ENCODE measurements at places on chromosomes 1 and 21.

DNA sequence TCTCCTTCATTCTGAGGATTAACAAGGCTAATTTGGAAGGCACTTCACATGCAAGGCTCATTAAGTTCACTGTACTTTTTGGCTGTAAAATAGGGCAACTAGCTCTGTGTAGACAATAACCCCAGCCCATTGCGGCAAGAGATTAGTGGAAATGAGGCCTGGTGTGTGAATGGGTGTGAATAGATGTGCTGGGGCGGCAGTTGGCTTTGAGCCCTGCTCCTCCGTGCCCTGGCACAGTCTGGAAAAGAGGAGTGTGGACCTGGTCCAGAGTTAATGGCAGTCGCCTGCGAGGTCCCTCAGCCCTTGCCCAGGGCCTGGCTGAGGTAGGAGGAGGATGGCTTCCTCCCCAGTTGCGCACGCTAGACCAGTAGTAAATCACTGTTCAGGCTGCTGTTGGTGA, 4.8 kb downstream of the KISS1 start:
- DNase-seq, result no peak

DNA sequence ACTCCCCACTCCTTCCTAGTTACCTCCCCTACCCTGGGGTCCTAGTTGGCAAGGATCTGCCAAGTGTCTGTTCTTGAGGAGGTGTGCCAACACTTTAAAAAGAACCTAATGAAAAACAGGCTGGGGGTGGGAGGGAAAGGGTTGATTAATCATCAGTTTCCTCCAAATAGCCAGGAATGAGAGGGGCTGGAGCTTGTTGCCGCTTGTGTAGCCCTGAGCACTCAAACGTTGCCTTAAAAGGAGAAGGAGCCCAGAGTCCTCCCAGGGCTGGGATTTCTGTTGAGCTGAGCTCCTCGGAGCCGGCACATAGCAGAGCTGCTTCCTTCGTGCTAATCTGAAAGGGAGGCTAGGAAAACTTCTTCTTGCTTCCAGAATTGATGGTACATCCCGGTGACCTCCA, 15.9 kb downstream of the SHISA4 start:
- DNase-seq, result no peak

GRCh38 chr1:182370532-182370931, 21.1 kb downstream of the GLUL start:
- no peak for DNase-seq

DNA sequence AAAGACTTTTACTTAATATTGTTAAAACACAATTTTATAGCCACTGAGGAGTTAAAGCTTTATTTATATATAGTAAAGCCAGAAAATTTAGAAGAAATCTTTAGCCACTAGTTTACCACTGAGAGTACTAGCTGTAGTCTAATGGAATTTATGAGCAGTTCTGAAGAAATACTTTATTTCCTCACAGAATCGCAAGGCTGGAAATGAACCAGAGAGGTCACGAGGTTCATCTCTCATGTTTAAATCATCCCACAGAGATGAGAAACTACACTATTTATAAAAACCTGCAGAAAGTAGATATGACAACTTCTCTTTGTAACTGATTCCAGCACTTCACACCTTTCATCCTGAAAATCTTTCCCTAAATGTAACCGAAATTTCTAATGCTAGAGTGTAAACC, 26.0 kb downstream of the ADGRL4 start:
- DNase-seq, result no peak

DNA sequence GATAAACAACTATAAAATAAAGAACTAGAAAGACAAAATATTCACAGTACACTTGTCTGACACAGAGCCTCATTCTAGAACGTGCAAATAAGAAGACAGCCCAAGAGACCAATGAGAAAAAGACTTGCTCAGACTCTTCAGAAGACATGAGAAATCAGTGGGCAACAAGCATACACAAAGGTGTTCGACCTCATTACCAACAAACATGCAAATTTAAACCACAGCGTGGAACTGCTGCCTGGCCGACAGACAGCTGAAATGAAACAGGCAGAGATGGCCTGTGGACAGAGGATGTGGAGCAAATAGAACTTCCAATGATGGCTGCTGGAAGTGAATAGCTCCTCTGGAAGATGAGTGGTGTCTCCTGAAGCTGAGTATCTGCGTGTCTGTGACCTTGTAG, 22.4 kb upstream of the COL6A1 start:
- no peak for DNase-seq

GRCh38 chr1:177209357-177209756, 38.6 kb downstream of the BRINP2 start:
- no peak for DNase-seq

DNA sequence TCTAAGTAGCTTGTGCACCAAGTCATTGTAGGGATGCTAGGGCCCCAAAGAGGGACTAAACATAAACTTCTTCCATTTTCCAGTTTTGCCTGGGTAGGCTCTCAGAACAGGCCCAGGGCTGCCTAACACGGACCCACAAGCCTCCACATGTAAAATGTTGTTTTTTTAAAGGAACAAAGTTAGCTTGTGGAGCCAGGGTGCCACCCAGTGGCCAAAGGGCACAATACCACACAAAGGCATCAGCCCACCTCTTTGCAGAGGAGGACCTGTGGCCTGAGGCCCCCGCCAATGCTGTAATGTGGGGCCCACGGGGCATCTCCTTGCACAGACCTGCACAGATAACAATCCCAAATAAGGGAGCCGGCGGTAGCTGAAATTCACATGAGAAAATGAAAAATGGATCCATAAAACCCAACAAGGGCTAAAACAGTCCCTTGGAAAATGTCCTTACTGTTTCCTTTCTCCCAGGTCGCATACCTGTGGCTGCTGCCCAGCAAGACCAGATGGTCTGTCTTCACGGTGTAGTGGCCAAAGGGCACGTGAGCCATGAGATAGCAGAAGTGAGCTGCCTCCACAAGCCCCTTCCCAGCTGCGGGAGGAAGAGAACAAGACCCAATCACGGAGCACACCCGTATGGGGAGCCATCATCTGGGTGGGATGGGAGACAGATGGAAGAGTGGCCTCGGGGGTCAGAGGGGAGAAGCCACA, 23.8 kb downstream of the SEC16B start:
- DNase-seq, result peak; percentile 54

- no peak for DNase-seq
Observed at GRCh38 chr21:36147911-36148310, 8.7 kb upstream of the DOP1B start.

GRCh38 chr1:53899206-53899628, 5.2 kb downstream of the DIO1 start:
- no peak for DNase-seq

- DNase-seq, result no peak
Observed at GRCh38 chr1:119007339-119007669, 19.2 kb upstream of the TBX15 start.

GRCh38 chr1:10664251-10664650, 132.2 kb downstream of the CASZ1 start:
- no peak for DNase-seq

DNA sequence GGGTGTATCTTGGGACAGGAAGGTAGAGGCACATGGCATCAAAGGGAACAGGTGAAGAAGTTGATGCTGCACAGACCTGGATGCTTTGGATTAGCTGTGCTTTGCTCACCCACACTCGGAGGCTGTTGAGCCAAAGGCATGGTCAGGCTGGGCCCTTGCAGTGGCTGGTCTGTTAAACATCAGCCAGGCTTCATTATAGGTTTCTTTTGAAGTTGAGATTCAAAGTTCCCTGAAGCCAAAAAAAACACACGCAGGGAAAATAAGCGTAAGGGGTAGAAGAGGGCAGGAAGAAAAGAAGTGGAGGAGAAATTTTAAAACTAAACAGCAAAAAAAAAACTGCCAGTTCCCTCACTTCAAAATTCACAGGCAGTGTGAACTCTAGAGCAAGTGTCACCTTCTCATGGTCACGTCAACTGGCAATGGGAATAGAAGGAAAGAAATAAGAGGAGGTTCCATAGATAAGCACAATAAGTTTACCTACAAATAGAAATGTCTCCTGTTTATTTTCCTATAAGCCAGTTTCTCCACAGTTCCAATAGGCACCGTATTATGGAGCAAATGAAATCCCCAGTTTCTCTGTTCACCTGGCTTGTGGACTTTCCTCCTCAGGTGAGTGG, 139.5 kb downstream of the PAPPA2 start:
- DNase-seq, result no peak

DNA sequence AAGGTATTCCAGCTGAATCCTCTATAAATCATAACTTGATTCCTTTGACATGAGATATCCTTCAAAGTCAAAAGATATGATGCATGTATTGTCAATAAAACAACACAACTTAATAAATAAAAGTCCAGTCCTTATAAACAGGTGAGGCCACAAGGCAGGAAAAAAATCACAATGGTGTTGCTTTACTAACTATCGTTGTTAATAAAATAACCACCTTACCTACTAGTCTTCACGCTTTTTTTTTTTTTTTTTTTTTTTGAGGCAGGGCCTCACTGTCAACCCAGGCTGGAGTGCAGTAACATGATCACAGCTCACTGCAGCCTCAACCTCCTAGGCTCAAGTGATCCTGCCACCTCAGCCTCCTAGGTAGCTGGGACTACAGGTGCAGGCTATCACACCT, at the start of gene TMEM81:
Gene TMEM81 (minus strand): TSS at position 101 of the 400 bp plus-strand sequence. CDS start 140 bp downstream, outside the sequence.
- DNase-seq, result no peak

- DNase-seq, result no peak
Observed at GRCh38 chr1:162688521-162688920, 56.3 kb downstream of the DDR2 start.

GRCh38 chr1:180898441-180899219, 14.1 kb upstream of the KIAA1614 start:
- no peak for DNase-seq

DNA sequence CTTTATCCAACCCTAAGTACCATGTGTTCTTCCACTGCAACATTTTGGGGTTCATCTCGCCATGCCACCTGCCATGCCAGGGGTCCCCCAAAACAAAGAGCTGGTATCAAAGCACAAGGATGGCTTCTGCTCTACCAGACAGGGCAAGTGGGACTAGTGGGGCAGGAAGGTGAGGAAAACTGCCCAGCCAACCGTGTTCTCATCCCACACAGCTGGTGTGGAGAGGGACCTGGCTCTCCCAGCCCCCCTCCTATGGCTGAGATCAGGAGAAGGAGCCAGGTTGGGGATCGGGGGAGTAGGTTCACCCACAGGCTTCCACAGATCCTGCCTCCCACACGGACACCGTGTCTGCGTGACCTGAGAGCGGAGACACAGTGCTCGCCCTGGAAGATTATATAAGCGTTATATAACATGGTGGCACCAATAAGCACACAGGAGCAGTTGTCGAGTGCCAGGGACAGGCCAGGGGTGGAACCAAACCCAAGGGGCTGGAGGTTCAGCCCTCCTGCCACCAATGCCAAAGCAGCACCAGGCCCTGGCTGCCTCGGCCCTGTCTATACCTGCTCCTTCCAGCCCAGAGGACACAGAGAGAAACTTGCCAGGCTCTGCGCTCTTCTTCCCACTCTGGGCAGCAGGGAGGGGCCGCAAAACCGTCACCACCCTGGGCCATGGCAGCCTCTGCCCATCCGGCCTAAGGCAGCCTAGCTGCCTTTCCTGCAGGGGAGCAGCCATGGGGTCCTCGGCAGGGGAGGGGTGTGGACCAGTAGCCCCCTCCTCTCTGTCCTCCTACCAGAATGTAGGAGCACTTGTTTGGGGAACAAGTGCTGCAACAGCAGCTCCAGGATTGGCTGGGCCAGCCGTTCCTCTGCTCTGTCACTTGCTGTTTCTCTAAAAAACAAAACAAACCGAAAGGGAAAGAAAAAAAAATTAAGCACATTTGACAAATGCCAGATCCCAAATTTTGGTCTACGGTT, 43.5 kb downstream of the CD34 start:
- peak; percentile 35 for DNase-seq

DNA sequence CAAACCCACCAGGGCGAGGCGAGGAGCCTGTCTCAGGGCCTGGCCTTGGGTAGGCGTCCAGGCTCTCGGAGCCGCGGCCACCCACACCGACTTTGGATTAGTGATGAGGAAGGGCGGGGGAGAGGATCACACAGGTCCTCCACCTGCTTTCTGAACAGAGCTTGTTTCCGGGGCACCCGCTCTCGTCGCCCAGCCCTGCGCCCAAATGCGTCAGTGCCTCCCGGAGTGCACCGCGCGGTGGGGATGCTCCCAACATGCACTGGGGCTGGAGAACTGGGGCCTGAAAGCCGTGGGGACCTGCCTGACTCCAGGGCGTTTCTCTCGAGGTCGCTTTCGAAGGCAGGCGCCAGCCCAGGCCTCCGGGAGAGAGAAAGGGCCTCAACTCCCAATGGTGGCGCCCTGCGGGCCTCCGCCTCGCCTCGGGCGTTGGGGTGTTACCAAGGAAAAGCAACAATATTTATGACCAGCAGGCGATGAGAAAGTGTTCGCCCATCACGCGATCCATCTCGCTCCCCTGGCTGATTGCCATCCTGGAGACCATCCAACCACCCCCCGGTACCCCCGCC, 8.9 kb upstream of the LHX8 start:
- no peak for DNase-seq

GRCh38 chr1:93822730-93823425, 56.1 kb downstream of the DNTTIP2 start:
- no peak for DNase-seq

DNA sequence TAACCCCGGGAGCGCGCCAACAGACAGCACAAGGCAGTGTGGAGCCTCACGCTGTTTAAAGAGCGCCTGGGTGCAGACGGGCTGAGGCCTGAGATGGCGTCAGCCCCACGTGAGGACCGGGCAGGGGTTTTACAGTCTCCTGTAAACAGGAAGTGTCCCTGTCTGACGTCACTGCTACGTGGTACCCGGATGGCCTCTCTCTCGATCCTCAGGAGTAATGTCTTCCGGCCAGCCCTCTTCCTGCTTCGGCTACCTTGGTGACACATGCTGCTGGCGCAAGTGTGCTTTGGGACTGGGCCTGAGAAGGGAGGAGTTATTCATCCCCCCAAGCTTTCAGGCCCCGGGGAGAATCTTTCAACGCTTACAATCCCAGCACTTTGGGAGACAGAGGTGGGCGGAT, 41.2 kb downstream of the CNST start:
- no peak for DNase-seq

GRCh38 chr1:24931468-24932231, 1.6 kb upstream of the RUNX3 start:
- no peak for DNase-seq

DNA sequence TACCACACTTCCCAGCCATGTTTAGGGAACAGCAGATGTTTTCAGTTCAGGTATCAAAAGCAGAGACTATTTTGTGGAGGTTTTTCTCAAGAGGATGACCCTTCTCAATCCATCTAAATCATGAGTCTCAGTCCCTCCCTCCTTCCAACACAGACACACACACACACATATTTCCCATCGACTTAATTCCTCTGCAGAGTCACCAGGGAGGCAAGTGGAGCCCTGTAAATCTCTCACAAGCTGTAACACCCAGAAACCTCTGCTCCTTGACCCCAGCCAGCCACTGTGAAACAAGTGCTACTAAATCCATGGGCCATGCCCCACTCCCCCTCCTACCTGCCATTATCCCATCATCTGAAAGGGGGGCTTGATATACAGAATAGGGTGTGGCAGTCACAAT, 10.6 kb upstream of the KCND3 start:
- DNase-seq, result no peak

GRCh38 chr21:16837321-16837720, 675.5 kb upstream of the CXADR start:
- DNase-seq, result no peak

Measured in activated CD4-positive, alpha-beta T cell treated with anti-CD3 and anti-CD28 coated beads, Interleukin-2, Interleukin-6, amounts not matched to agents 100 ng/mL and 50 ng/mL, durations not matched to agents 16 hours and 8 hours (primary cell).